ENCODE measurements at places on chromosomes 3 and 15.

DNA sequence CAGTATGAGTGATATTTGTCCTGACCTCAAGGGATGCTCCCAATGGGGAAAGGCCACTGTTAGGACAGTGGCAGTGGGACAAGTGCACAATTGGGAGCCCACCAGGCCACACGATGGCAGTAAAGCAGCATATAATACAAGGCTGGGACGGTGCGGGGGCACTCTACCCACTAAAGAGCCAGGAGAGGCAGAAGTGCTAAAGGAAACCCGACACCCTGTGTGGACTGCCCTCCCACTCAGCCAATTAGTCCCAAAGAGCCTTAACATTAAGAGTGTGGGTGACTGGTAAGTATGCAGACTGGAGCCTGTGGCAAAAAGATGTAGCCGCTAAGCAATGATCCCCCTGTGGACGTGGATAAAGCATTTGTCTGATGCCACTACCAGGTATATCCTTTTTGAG lies 8.2 kb upstream of the ZNF589 start:
- DNase-seq, result peak; percentile 90

DNA sequence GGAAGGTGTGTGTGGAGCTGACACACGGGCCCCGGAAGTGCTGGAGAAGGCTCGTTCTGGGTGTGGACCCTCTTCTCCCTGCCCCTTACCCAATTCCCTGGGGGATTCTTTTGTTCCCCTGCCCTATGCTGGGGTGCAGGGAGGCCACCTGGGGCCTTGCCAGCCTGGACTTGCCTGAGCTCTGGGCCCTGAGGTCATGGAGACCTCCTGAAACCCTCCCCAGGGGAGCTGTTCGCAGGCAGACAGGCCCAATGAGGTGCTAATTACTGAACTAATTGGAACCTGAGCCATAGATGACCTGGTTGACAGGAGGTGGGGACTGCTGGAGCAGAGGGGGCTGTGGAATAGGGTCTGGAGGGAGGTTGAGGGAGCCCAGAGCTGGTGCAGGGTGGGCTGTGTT lies 9.4 kb upstream of the C15orf39 start:
- DNase-seq, result no peak

DNA sequence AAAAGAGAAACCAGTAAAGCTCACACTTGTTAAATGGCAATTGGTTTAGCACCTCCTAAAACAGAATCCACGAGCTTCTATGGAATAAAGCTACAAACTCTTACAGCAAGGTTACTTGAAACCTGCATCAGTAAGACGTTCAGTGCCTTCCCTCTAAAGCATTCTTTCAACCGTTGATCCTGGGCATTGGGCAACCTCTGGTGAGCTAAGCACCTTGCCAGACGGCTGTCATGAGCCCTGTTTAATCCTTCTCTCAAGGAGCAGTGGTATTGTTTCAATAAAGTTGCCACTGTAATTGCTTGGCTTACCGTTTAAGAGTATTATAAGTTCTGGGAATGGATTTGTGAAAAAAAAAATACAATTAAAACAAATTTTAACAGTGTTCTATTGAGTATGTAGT lies 75.0 kb downstream of the COL8A1 start:
- no peak for DNase-seq

DNA sequence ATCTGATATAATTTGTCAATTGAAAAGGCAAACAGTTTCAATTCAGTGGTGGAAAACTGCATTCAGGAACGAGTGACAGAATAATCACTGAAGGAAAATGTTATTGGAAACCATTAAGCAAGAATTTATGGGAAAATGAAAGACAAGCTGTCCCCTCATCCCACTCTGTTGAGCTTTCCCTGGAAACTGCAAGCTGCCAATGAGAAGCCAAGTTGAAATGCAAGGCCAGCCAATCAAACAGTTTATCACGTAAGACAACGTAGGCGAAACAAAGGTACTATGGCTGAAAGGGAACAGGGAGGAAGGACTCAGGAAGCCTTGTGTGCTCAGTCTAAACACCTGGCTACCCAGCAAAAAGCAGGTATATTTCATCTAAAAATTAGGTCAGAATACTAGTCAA lies 187.9 kb upstream of the ATP10A start:
- no peak for DNase-seq

DNA sequence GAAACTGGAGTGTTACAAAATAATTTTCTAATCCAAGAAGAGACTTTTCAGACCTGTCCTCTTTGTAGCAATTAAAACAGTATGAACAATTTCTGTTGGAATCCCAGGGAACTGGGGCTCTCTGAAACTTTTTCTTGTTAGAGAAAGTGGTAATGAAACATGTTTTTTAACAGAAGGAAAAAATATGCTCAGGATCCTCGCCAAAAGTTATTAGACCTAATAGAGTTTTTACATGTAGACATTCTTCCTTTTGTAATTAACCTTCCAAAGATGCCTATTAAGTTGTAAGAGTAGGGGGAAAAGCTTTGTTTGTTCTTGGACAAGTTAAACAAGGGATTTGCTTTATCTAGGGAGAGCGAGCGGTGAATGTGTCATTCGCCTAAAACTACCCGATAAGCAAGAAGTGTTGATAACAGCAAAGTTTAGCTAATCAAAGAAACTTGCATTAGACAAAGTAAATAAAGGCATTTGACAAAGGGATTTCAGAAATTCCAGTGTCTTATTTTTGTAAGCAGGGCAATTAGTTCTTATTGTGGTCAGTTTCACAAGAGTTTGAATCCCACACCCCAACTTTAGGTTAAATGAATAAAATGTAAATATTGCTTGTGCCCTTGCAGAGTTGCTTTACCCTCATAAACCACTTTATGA lies 2.3 kb downstream of the RARB start:
- no peak for DNase-seq

DNA sequence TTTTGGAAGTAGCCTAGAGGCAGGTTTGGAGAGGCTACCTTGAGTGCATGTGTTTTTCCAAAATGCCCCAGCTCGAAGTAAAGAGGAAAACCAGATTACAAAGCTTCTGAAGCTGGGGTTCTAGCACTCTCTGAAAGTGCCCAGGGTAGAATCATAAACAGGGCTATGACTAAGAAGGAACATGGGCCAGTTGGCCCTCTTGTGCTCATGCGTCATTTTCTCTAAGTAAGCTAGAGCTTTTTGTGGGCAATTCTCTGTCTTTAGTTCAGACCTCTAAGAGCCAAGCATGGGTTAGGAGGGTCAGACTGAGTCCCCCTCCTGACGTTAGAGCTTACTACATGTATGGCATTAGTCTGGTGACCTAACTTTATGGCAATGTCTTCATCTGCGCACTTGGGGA lies 129.5 kb upstream of the UMPS start:
- DNase-seq, result no peak

DNA sequence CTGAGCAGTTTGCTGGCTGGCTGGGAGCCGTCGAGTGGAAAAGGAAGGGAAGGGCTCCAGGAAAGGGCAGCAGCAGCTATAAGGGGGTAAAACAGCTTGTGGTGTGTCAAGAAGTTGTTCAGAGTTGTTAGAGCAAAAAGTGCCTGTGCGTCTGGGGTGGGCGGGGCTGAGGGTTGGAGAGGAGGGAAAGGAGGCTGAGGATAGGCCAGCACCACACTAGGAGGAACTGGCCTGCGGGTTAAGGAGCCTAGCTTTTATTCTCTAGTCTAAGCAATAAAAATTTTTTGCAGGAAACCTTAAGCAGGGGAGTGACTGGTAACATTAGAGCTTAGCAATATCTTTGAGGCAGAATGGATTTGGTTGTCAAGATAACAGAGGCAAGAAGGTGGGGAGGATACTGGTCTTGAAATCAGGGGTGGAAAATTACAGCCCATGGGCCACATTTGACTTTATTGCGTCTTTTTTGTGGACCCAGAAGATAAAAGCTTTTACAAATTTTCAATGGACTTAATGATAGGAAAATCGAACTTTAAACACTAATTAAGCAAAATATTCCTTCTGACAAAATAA lies 134.5 kb upstream of the AADACL2 start:
- peak; percentile 6 for DNase-seq

DNA sequence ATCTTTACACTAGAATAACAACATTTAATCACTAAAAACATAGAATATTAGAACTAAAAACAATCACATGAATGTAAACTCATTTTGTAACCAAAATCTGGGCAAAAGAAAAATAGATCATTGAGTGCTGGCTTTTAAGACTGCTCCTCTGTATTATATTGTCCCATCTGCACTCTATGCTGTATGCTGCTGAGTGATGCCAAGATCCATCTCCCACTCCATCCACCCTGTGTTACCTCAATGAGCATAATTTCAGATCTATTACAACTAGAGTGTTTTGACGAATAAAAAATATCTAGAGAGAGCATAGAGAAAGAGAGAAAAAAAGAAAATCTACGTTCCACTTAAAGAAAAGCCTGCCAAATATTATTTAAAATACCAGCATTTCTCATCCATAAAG lies 1060.4 kb downstream of the ZPLD1 start:
- DNase-seq, result no peak

DNA sequence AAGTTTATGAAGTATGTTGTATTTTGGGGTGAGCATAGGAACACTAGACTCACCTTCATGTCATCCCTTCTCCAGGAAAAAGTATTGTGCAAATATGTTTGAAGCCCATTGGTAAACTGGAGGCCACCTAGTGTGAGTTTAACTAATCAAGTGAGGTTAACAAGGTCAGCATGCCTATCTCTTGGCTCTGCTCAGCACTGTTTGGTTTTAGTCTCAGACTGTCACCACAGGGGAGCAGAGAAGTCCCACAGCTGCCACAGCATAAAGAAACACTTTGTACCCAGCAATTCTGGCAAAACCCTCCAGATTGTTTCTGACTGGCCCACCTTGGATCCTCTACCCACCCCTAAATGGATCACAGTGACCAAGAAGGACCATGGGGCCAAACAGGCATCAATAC lies 152.7 kb downstream of the FEZF2 start:
- no peak for DNase-seq

DNA sequence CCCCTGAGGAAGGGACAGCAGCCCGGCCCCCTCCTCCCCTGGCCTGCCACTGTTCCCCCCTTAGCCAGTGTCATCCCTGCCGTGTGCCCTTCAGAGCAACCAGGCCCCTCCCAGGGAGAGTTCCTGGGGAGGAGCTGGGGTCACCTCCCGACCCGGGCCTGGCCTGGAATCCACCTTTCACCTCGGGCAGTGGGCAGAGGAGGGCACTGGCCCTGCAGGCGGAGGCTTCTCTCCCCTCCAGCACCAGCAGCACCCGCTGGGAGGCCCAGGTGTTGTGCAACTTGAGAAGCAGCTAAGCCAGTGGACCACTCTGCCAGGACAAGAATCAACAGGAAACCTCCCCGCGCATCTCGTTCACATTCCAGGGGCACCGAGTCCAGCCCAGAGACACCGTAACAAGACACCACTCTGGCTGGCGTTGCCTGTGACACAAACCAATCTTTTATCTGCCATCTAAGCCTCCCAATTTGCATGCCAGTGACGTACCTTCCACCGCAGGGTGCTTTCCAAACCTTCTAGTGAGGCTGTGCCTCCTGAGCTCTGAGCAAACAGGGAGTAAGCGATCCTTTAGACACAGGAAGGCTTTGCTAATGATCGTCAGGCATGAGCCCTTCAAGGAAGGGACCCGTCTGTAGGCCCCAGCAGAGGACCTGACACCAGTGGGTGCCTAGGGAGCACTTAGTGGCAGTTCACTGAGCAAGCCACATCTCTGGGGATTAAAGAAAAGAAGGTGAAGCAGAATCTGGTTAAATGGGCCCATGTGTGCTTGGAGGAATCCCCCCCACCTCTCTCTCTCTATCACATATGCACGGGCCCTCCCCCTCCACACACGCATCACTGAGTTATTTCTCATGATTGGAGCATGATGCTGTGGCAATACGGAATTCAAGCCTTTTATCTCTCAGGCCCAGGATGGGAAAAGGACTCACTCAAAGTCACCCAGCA lies 98.9 kb upstream of the TLE3 start:
- DNase-seq, result no peak

- DNase-seq, result no peak
Measured at GRCh38 chr3:56135941-56136340, 332.3 kb downstream of the ERC2 start.

DNA sequence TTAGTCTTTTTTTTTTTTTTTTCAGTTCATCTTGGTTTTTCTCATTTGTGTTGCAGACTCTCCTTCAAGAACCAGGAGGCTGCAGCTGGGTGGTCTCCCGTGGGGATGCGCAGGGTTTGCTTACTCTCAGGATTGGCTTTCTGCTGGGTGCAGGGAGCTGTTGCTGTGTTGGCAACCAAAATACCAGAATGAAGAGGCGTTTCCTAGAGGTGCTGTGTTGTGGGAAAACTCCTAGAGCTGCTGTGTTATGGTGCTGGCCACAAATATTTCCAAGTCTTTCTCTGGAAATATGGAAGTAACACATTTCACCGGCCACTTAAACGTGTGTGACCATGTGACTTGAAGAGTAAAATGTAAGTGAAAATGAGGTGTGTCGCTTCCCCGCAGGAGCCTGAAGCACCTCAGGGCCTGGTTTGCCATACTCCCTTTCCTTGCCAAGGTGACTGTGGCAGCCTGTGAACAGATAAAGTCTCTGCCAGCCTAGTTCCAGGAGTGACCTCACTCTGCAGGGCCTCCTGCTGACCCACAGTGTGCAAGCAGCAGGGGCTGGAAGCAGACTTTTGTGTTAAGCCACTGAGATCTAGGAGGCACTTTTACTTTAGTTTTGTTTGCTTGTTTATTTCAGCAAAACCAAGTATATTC lies 258.9 kb downstream of the ADAMTS17 start:
- no peak for DNase-seq

GRCh38 chr3:58528629-58529028 lies 8.4 kb downstream of the ACOX2 start:
- no peak for DNase-seq

- DNase-seq, result no peak
Measured at GRCh38 chr15:32956711-32957110, 237.8 kb downstream of the FMN1 start.

- DNase-seq, result no peak
Measured at GRCh38 chr3:13338996-13339395, 81.1 kb downstream of the NUP210 start.

GRCh38 chr15:35712956-35713355 lies 167.0 kb upstream of the DPH6 start:
- no peak for DNase-seq
